ENCODE measurements at places on chromosomes 2 and 18. TPM values are rescaled to one million over a fixed set of nuclear protein-coding genes. Genes with fewer than 3 reads are reported as not detected.

Gene DNAH7
- total RNA-seq, result 0.82 TPM

Gene LIPG
- 0.34 TPM for total RNA-seq

Gene HK2
- 0.95 TPM for total RNA-seq

Gene IL36G
- not detected for total RNA-seq

Gene HOXD13
- total RNA-seq, result 0.15 TPM

Gene HSPD1
- total RNA-seq, result 545 TPM

Gene UGT1A4
- 0.07 TPM for total RNA-seq

Gene GREB1L
- total RNA-seq, result 3.8 TPM

Gene G6PC2
- not detected for total RNA-seq

Gene IL1RL1
- 1.0 TPM for total RNA-seq

Gene RAX
- not detected for total RNA-seq

Gene GAL3ST2
- total RNA-seq, result 0.25 TPM

Gene PTRHD1
- 68.1 TPM for total RNA-seq

Gene SDC1
- 194 TPM for total RNA-seq

Gene PKDCC
- 23.8 TPM for total RNA-seq

Gene SEPTIN10
- 43.1 TPM for total RNA-seq

Gene PFN4
- 2.0 TPM for total RNA-seq

Gene CMPK2
- 0.78 TPM for total RNA-seq

Gene ICOS
- not detected for total RNA-seq

Gene SLC14A1
- not detected for total RNA-seq

Gene CDH2
- total RNA-seq, result 60.1 TPM

Gene GALNT14
- total RNA-seq, result 44.6 TPM

Gene LYPD6
- 0.08 TPM for total RNA-seq

Gene IL1B
- 0.26 TPM for total RNA-seq

All from A549 treated with Hydrocortisone at 1 μM for 4 hours (cell line).